ENCODE measurements at places on chromosomes 5 and 9.

- DNase-seq: peak; percentile 69
Observed at GRCh38 chr9:33081128-33081851, 4.8 kb upstream of the SMU1 start.

- no peak for DNase-seq
Observed at GRCh38 chr5:65382582-65382981, 99.1 kb downstream of the ADAMTS6 start.

DNA sequence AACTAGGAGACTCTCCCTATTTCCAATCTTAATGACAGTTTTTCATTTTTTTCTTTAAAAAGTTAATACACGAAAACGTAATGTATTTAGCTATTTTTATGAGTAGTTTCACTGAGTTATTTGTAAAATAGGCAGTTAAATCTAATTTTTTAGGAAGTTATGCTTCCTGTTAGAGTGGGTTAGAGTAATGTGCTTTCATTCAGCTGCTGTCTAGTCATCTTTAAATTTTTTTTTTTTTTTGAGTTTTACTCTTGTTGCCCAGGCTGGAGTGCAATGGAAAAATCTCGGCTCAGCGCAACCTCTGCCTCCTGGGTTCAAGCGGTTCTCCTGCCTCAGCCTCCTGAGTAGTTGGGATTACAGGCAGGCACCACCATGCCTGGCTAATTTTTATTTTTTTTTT, 34.0 kb downstream of the CDC42SE2 start:
- no peak for DNase-seq

GRCh38 chr5:97559827-97560598, 377.0 kb upstream of the RIOK2 start:
- DNase-seq: no peak

- no peak for DNase-seq
Observed at GRCh38 chr9:120368799-120369198, 211.2 kb downstream of the CDK5RAP2 start.

DNA sequence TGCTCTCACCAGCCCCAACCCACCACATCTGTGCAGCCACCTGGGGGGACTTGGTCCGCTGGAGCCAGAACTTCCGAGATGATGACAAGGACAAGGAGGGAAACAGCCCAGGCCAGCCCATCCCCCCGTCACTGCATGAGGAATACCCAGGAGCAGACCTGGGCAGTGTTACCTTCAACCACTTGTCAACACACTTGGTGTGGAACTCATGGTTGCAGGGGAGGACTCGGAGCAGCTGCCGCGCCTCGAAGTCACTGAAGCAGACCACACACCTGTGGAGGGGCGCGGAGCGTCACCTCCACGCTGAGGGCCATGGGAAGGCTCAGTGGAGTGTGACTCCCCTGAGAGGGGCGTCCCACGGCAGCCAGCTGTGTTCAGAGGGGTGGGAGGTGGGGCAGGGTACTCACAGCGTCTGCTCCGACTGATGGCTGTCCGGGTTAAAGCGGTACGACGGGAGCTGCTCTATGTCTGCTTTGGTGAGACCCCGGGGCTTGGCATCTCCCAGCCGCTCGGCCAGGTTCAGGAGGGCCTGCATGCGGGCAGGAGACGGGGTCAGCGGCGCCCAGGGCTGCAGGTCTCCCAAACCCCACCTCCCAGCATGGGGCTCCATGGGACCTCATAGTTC, 8.0 kb downstream of the RNF44 start:
- no peak for DNase-seq

- DNase-seq: no peak
Observed at GRCh38 chr5:157390551-157391297, 69.3 kb upstream of the NIPAL4 start.

- no peak for DNase-seq
Observed at GRCh38 chr5:144331361-144331760, 160.7 kb downstream of the KCTD16 start.

DNA sequence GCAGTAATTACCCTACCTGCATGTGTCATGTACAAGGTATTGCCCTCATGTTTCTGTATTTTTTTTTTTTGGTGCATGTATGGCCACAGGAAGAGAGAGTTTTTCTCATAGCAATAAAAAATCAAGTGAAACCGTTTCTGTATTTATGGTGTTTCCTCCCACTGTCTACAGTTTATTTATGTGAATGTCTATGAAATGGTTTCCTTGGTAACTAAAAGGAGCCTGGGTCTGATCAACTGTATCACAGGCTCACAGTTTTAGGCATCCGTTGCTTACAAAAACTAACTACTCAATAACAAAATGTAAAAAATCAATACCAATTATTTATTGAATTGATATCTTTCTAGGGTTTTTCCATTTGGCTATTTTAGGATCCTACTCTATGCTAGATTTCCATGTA, 464.4 kb downstream of the TAF11L14 start:
- DNase-seq: no peak

GRCh38 chr5:122126177-122126755, 3.1 kb upstream of the ZNF474 start:
- no peak for DNase-seq

DNA sequence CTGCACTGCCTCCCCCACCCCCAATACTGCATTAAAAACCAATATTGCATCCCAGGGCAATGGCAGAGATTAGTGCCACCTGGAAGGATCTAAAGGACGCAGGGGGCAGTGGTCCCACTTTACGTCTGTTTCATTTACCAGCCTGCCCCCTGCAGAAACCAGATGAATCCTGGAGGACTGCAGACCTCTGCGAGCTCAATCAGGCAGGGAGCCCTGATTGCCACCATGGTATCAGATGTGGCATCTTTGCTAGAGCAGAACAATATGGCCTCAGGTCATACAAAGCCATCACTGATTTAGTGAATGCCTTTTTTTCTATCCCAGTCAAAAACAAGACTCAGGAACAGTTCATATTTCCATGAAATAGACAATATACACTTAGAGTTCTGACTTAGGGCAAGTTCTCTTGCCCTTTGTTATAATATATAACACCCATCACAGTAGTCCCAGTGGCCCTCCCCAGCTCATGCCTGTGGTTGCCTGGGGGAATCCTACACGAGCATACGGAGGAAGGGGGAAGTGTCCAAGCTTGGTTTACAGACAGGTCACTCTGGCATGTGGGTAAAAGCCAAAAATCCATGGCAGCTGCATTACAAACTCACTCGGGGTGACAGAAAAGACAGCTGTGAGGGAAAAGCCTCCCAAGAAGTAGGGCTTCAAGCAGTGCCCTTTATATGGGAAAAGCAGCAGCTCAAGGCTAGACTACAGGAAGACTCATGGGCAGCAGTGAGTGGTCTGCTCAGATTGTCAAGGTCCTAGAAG, 85.1 kb downstream of the MED27 start:
- no peak for DNase-seq

GRCh38 chr9:16612627-16613026, 257.8 kb downstream of the BNC2 start:
- DNase-seq: no peak

DNA sequence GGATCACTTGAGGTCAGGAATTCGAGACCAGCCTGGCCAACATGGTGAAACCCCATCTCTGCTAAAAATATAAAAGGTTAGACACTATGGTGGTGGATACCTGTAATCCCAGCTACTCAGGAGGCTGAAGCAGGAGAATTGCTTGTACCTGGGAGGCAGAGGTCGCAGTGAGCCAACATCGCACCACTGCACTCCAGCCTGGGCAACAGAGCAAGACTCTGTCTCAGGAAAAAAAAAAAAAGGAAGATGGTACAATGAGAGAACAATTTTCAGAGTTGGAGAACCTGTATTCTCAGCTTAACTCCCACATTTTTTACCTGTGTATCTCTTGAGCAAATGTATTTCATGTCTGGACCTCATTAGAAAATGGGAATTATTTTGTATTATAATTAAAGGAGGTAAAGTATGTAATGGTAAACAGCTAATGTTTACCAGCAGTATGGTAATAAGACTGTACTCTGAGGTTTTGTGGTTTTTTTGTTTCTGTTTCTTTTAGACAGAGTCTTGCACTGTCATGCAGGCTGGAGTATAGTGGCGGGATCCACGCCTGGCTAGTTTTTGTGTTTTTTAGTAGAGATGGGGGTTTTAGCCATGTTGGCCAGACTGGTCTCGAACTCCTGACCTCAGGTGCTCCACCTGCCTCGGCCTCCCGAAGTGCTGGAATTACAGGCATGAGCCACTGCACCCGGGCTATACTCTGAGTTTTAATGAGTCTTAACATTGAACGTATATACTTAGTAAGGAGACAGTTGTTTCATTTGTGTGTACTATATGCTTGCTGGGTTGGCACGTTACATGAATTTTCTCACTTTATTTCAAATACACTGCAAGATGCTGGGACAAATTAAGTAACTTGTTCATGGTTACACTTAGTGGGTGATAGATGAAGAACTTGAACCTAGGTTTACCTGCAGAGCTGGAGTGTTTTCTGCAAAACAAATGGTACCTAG, 16.2 kb downstream of the UHRF2 start:
- no peak for DNase-seq

GRCh38 chr9:92714016-92714415, 44.1 kb upstream of the IPPK start:
- DNase-seq: no peak

DNA sequence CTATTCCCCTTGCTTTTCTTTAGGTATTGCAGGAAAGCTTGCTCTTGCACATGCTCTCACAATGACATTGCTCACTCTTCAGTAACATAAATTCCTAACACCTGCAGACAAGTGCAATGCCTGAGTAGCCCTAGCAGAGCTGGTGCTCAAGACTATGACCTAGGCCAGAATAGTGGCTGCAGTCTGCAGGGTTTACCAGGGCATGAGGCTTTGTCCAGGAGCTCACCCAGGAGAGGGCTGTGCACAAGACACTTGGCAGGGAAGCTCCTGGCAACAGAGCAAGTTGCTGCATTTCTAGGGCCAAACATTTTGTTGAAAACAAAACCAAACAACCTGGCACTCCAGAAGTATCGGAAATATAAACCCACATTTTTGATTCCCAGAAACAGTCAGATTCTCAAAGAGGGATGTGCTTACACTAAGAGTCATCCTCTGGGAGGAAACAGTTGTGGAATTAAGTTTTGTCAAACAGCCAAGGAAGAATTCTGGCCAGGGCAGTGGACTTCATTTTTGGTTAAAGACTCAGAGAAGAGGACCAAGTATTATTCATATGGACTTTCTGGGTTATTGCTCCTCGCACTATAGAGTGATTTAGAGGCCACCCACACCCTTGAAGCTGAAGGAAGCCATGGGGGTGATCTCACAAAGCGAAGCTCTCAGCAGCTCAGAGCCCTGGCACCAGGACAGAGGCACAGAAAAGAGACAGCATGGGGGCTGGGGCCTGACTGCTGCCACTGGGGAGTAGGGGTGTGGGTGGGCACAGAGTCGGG, 44.9 kb downstream of the MACROH2A1 start:
- no peak for DNase-seq

GRCh38 chr9:134491856-134492255, 149.7 kb upstream of the COL5A1 start:
- DNase-seq: no peak

GRCh38 chr9:37801287-37801850, 772 bp downstream of the DCAF10 start:
- no peak for DNase-seq

GRCh38 chr9:15203581-15203980, 103.4 kb downstream of the TTC39B start:
- no peak for DNase-seq

DNA sequence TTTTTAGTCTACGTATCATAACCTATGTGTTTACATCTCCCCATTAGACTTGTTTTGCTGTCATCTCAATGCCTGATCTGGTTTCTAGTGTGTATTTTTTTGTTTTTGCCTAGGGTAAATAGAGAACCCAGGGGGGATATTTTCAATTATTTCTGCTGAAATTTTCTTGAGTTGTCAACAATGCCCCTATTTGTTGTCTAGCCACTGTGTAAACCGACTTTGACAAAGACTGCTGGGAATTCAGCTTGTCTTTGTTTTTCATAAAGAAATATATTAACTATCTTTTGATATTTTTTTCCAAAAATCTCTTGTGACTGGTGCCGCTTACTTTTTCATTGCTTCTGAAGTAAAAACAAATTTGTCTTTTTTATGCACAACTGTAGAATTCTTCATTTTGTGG, 28.1 kb downstream of the MACIR start:
- no peak for DNase-seq

DNA sequence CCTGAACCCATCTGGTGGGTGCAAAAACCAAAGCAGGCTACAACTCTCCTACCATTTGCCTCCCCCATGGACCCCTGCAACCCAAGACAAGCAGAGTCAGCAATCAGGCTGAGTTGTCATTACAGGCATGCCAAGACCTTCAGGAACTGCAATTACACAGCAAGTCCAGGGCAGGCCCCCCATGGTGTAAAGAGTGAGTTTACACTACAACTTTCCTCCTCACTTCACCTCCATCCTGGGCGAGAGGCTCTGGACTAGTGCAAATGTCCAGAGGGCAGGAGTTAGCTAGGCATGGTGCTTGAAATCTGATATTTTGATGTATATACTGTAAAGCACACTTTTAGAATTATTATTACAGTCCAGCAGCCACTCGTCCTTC, 7.0 kb upstream of the P4HA2 start:
- no peak for DNase-seq

DNA sequence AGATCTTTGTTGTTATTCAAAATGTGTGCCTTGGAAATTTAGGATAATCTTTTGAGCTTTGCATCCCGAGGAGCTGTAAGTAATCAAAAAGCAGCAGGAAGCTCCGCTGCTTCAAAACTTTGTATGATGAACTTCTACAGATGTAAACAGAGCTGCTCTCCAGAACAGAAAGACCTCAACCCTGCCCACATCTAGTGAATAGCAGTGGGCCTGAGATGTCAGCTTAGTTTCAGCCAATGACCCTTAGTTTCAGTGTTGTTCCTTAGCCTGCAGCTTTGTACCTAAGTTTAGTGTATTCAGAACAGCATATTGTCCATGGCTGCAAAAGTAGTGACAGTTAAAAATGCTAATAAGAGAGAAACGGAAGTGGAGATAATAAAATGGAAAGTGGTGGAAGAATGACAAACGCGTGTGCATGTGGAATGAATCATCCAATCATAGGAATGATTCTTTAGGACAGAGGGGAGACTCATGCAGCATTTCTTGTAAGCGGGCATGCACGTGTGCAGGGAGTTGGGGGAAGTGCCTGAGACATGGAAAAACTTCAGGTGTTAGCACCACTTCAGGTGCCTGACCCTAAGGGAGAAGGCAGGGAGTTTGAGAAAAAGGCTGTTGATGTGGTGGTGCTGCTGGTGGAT, 24.9 kb downstream of the SNX24 start:
- no peak for DNase-seq

- DNase-seq: no peak
Observed at GRCh38 chr5:107149243-107150005, 521.3 kb downstream of the EFNA5 start.
